NCI-H1092 (cell line): ENCODE measurements at places on chromosomes 5 and 9.

DNA sequence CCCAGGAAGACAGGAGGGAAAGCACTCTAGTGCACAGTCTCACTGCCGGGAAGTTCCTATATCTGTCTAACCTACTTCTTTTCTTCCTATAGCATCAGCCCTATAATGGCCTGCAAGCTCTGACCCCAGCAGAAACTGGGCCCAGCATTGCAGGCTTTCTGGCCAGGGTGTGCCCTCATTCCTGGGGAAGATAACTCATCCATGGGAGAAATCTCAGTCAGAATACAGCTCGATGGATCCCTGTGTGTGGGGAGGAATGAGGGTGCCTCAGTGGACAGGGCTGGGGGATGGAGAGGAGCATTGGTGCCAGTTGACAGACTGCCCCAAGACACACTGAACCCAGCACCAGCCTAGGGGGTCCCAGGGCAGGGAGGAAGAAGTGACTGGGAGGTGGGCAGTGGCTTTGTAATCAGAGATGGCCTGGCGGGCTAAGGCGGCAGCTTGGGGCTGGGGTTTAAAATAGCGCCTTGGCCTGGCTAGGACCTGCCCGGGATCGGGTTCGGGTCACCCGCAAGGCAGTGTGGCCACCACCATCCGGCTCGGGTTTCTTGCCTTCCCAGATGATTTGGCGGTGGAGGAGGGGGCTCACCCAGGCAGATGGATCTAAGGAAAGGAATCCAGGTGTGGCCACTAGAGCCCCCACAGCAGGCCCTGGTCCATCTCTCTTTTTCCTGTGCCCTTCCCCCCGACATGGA is 7.6 kb upstream of the CXXC5 start:
- no peak for DNase-seq

DNA sequence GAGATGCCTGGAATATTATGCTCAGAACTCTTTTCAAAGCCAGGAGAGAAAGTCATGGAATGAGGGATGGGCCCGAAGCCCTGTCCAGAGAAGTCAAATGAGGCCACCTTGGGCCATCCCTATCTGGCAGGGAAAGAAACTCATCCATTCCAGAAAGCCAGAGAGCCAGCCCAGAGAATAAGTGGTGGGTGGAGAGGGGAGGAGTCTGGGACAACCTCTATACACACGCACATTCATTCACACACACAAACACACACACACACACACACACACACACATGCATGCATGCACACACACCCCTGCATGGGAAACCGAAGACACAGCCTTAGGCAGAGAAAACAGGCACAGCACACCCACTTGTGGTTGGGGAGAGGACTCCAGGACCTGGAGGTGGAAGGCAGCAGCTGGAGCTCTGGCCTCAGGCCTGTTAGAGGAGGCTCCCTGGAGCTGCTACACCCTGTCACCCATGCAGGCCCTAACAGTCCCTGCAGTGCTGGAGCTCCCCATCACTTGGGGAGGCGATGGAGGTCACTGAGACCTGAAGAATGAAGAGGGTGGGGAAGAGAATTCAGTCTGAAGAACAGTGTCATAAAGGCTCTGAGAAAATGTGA is 38.0 kb downstream of the TGFBI start:
- no peak for DNase-seq

DNA sequence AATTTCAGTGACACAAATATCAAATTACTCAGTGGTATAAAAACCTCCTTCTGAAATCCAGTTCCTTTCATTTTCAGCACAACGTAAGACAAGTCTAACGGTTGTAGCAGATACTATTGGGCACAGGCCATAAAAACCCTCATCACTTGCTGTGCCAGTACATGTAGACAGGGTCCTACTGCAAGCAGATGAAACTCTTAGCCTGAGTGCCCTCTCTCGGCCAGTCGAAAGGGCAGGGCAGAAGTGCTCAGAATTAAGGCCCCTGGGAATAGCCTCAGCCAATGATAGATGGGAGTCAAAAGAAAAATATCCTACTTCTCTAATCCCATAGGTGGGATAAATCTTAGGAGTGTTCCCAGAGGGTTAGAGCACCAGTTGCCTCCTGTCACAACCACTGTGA is 168.5 kb upstream of the FER start:
- DNase-seq: no peak

DNA sequence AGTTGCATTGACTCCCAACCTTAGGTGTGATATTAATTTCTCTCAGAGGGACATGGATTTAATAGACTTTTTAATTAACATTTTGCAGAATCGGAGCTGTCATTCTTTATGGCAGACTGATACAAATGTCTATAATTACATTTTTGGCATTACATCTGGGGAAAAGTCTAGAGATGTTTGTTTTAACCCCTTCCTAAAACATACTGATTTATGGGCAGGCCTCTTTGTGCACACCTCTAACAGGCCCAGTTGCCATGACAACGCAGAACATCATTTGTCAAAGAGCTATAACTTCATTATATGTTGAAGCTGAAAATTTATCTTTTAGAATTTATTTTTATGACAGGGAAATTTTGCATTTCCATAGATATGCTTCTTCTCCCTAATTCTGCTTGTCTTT is 158.5 kb downstream of the NTRK2 start:
- DNase-seq: no peak

- DNase-seq: no peak
Observed at GRCh38 chr9:35795695-35796094, 4.3 kb downstream of the NPR2 start.

DNA sequence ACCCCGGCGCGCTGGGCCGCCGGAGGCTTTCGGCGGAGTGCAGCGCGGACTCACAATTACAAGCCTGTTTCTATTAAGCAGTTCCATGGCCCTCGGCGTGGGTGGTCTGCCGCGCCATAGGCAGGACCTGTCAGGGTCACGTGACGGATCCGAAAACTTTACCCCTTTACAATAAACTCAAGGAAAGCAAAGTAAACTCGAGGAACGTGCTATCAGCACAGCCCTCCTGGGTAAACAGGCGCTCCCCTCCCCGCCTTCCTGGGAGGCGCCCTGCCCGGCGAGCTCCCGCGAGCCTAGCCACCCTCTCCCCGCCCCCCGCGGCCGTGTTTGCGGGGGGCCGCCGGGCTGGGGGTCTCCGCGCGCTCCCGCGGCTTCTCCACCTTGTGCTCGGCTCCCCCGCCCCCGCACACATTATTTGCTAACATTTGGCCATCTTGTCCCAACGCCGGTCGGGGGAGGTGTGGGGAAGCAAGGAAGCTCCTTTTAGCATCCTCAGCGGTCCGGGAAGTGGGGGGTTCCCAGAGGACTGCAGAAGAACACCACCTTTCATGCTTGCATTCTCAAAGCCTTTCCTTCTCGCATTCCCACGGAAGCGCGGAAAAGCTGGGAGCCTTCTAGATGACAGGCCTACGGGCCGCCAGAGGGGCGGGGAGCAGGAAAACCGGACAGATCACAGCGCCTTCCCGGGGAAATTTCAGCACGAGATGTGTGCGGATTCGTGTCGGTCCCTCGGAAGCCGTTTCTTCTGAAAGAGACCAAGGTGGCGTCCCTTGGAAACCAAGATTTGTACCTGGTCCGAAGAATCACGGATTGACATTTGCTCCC is at the start of gene PTCH1:
Gene PTCH1, minus strand, starts transcription at position 238 of the 825 bp plus-strand sequence.
- DNase-seq: peak; percentile 25

- no peak for DNase-seq
Observed at GRCh38 chr9:33480976-33481375, 7.3 kb upstream of the NOL6 start.

DNA sequence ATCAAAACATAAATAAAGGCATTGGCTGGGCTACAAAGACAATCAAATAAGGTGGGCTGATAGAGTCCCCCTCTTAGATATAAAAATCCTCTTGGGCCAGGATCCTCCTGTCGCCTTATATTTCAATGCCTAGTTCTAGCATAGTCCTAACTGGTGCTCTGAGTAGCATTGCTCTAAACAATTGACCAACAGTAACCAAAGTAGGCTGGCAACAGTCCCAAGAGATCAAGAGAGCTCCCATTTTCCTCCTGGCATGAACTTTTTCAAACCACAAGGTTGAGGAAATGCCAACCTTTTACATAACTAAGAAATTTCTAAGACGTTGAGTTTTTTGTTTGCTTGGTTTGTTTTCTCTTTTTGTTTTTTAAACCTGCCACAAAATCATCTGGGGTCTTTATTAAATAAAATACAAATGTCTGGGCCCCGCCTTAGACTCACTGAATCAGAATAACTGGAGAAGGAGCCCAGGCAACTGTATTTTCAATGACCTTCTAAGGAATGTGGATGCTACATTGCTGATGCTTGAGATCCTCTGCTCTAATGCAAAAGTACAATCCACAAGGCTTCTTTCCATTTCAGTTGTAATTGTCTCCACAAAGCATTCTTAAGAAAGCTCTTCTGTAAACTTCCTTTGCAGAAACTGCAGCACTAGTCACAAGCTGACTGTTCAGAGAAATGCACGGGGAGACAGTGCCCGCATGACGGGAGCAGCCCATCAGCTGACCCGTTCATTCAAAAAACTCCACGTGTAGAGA is 2.9 kb downstream of the SLC45A2 start:
- DNase-seq: no peak

GRCh38 chr9:112772215-112772509 is 21.6 kb downstream of the SNX30 start:
- no peak for DNase-seq

DNA sequence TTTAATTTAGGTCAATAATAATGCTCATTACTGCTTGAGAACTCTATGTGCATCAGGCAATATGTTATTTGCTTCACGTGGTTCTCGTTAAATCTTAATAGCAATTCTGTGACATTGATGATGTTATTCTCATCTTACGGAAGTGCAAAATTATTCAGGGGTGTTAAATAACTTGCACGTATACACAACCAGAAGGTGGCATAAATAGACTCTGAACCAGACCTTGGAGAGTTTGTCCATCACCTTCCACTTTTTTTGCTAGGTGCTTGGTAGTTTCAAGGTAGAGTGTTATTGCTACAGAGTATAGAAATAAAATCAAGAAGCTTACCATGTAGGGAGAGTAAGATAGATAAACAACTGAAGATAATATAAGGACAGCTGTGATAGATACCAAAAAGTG is 23.6 kb upstream of the TNFAIP8 start:
- no peak for DNase-seq

GRCh38 chr5:6637590-6637989 is 4.3 kb downstream of the SRD5A1 start:
- no peak for DNase-seq

DNA sequence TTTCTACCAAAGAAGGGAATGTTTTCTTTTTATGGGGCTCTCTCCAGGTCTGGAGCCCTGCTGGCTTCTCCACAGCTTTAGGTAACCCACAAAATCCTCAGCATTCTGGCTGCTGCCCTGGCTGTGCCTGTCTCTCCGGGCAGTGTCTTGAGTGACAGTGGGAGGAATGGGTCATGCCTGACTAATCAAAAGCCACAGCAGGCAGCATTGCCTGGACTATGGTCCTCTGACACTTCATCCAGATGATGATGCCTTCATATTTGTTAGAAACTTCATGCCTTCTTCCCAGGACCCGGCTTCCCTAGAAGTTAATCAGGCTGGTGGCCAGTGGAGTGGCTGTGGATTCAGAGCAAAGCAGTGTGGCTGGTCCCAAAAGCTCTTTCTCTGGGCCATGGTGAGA is 32.2 kb upstream of the TGFBI start:
- no peak for DNase-seq

DNA sequence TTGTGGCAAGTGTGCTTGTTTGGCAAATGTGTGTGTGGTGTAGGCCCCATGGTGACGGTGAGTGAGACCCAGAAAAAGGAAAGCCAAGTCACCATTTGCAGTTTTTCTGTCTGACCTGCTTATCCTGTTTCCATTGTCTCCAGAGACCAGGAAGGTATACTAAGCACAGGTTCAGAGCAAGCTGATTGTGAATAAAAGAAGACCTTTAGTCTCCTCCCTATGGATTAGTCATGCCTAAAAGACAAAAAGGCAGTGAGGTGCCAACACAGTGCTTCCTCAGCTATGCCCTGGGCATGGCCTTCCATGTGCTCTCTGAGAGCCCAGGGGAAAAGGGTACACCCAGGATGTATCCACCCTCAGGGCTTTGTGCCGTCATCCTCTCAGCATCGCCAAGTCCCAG is 49.2 kb upstream of the SHOC1 start:
- DNase-seq: no peak

DNA sequence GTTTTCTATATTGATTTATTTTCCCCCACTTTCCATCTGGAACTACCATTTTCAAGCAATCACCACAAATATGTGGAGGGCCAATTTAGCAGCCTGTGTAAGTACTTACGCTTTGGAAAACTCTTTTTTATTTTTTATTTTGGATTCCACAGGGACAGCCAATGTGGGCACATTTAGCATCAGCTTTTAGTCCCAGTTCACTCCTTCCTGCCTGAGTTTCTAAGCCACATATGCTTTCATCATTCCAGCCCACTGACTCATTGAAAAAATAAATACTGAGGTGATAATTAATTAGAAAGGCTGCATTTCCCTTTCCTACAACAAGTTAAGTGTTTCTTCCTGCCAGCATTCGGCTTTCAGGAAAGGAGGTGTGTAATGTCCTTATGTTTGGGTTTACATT is 76.8 kb downstream of the TMEM167A start:
- no peak for DNase-seq

DNA sequence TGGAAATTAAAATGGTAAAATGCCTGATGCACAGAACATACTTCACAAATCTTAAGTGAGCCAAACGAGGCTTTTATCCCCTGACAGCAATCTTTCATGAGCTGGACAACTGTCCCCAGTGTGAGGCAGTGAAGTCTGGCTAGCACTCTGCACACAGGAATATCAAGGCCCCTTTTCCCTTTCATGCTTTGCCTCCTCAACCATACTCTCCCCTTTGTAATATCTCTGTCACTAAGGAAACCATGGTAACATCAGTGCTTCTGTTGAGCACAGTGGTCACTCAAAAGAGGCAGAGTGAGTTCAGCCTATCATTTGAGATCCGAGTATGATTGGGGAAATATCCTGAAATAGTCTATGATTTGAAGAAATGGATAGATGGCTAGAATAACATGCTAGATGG is 318.3 kb downstream of the ENC1 start:
- peak; percentile 5 for DNase-seq

DNA sequence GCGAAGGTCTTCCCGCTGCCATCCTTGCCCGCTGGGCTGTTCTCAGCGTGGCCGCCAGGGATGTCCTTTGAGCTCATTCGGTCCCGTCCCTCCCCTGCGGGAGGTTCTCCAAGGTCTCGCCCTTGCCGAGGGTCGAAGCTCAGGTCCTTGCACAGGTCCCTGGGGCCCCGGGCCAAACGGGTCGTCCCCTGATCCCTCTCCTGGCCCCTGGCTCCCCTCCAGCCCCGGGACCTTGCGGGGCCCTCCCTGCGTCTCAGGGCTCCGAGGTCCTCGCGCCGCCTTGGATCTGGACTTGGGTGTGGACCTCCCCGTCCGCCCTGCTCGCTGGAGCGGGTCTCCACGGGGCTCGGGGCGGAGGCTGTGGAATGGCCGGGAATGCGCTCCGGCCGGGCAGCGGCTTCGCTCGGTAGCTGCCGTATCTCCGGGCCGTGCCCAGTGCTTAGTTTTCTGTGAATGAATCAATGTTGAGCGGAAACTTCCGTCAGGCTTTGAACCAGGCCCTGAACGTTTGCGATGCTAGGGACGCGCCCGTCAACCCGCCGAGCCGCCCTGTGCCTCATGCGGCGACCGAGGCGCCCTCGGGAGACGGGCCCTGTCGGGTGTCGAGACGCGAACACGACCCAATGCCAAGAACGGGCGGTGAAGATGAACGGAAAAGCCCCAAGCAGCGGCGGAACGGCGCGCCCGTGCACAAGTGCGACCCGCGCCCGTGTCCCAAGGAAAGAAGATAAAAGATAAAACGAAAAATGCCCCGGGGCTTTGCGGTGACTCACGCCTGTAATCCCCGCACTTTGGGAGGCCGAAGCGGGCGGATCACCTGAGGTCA is 780 bp downstream of the RNU6ATAC start:
- DNase-seq: no peak
